Activated CD4-positive, alpha-beta T cell treated with anti-CD3 and anti-CD28 coated beads for 24 hours (primary cell): ENCODE measurements at places on chromosomes 5 and 9.

DNA sequence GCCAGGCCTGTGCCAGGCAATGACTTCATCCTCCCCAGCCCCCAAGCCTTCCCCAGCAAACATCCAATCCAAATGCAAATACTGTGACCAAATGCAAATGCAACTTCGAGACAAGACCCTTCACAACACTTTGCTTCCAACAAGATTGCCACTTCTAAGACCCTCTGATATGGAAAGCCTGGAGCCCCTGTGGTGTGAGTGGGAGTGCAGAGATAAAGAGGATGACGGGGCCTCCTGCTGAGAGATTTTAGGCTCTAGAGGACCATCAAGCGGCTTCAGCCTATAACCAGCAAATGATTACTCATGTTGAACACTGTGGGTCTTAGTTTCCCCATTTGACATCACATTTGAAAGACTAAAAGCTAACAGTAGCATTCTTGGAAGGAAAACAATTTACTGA, 46.6 kb upstream of the GABRP start:
- DNase-seq, result no peak

DNA sequence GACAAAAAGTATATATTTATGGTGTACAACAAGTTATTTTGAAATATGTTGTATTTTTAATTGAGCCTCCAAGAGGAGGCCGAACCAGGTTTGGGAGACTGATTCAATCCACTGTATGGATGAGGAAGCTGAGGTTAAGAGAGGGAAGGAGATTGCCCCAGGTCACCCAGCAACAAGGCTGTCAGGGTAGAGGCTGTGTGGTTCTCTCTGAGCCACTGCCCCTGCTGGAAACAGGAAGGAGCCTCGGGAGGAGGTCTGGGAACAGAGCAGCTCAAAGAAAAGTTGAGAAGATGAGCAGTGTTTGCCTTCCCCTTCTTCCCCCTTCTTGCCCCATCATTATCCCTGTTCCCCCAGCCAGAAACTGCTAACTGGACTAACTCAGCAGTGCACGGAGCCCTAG, 6.6 kb upstream of the FAT2 start:
- DNase-seq, result no peak

DNA sequence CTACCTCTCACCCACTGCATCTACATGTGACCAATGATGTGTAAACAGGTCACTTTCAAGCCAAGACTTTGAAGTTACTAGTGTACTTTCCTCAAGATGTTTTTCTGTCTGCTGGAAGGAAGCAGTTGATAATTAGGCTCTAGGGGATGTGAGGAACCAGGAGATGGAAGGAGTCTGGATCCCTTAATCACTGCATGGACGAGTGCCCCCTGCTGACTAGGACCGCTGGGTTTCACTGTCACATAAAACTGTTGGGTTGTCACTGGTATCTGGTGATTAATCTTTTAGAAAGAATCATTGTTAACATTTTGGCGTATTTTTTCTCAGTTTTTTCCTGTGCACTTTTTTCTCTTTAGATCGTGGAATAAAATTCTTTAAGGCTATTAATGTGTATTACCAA, 79.5 kb downstream of the SREK1 start:
- DNase-seq, result no peak

- DNase-seq, result no peak
These were observed 57.4 kb downstream of the FEM1C start for GRCh38 chr5:115487168-115487567.

- no peak for DNase-seq
These were observed 6.8 kb downstream of the MACROH2A1 start for GRCh38 chr5:135392256-135392655.

GRCh38 chr9:121598167-121598964, 53.1 kb upstream of the DAB2IP start:
- DNase-seq, result no peak

- no peak for DNase-seq
These were observed 21.0 kb upstream of the ERCC6L2 start for GRCh38 chr9:95854386-95855020.

DNA sequence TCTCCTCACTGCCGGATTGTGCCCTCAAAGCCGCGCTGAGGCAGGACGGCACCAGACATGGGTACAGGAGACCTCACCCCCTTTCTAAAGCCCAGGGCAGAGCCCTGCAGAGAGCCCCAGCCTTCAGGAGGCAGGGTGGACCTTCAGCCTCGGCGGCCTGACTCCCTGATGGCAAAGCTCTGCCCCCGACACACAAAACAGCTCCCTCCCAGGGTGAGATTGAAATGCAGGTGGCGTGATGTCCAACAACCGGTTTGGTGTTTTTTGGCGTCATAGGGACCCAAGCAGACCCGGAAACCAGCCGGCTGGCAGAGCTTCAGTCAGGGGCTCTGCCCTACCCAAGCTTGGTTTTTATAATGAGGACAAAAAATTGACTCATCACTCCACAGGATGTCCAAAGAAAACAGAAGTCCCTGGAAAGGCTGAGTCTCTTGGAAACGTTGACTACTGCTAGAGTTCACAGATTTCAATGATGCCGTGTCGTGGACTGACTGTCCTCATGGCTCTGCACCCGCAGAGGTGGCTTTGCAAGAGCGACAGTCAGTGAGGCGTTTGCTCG, 275.2 kb upstream of the IRX1 start:
- DNase-seq, result no peak

DNA sequence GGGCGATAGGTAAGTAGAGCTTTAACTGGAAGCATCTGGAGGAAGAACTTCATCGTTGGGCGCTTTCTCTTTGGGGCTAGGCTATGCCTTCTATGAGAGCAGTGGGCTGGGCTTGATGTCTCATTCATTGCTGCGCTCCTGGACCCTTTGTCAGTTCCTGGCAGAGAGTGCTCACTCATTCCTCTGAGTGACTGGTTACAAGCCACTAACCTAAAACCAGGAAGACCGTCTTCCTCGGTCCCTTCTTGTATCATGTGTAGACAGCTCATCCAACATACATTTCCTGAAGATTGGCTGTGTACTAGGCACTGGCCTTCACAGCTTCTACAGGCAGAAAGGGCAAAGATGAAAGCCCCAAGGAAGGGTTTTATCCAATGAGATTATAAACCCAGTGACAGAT, 6.4 kb downstream of the SWI5 start:
- no peak for DNase-seq

GRCh38 chr5:173513521-173513991, 102.9 kb downstream of the BOD1 start:
- DNase-seq, result no peak

DNA sequence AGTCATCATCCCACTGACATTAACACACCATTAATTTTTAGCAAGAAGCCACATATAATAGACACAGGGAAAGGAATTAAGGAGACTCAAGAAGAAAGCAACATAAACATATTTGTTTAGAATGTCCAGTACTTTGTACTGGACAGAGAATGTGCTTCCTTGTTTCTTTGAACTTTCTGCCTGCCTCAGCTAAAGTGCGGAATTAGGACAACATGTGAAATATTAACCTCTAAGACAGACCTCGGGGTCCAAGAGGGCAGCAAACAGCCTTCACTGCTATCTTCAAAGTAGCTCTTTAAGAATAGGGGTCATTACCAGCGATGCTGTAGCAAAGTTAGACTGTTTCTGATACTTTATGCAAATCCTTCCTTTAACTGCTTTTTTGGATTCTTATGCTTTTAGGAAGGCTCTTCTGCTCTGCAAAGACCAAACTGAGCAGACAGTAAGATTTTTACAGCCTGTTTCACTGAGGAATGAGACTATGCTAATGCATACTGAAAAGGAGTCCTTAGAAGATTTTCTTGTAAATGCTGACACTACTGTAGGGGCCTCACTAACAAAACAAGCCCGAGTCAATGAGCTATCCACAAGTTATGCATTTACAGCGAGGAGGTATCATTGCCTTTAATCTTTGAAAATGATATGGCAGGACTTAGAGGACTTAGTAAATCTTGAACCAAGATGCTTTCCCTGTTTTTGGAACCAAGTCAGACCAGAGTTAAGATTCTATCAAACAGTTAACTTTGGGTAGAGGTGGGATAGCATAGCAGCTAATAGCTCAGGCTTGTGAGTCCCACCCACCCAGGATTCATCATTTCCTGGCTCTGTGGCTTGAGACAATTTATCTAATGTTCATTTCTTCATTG, 23.8 kb downstream of the DAB2 start:
- no peak for DNase-seq

GRCh38 chr5:65161655-65162054, 320.1 kb downstream of the ADAMTS6 start:
- no peak for DNase-seq

GRCh38 chr9:127778280-127779135, at the start of gene SH2D3C:
Gene SH2D3C (minus strand): TSS chr9:127778666. CDS start chr9:127778627, 39 bp downstream.
- DNase-seq, result no peak

- no peak for DNase-seq
These were observed 59.2 kb downstream of the PRLR start for GRCh38 chr5:35171078-35171477.

DNA sequence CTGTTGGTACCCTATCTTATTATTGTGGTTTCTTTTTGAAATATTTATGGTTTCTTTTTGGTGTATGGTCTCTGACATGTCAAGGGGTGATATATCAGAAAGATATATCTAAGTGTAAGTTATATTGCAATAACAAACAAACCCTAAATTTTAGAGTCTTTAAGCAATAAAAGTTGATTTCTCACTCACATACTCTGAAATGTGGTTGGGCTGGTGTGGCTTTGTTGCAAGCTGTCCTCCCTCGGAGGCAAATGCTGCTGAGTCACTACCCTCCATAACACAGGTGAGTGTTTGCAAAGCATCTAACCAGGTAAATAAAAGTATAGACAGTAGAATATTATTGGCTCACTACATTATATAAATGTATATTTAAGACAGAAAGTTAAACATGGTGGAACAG, 253.2 kb downstream of the CDH18 start:
- no peak for DNase-seq
